Stimulated activated CD4-positive, alpha-beta T cell treated with anti-CD3 and anti-CD28 coated beads, Interleukin-1b, Interleukin-23, amount 100 ng/mL, for 1 hour (primary cell): ENCODE measurements at places on chromosomes 6 and 20.

DNA sequence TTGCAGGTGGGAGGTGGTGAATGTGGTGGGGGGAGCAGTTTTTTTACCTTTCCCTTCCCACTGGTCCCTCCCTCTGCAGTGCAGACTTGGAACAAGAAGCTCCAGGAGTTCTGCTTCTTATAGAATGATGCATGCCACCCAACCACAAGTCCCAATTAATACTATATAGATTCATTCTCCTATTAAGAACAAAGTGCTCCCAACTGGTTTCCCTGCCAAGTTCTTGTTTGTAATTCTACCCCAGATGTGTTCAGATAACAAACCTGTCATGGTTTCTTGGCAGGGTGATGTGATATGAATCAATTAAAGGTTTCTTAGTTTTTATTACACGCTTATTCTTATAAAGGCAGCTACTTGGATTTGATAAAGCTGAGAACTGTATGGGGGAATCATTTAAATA is 23.9 kb downstream of the HDDC2 start:
- no peak for DNase-seq

DNA sequence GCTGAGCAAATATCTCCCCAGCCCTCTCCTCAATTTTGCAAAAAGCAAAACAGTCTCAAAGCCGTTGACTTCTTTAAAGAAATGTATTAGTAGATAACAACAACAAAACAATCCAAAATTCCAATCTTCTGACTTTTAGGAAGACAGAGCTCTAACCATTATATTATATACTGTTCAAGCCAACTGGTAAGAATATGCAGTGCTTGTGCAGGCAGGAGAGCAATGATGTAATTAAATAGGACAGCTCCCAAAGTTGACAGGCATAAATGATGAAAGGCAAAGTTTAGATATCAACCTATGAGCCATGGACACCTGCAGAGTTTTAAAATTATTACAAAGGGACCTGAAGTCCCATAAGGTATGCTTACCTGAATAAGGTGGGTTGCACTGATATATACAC is 16.6 kb upstream of the CEP85L start:
- DNase-seq = no peak

- no peak for DNase-seq
Measured at GRCh38 chr6:160253714-160254113, 4.9 kb downstream of the SLC22A2 start.

DNA sequence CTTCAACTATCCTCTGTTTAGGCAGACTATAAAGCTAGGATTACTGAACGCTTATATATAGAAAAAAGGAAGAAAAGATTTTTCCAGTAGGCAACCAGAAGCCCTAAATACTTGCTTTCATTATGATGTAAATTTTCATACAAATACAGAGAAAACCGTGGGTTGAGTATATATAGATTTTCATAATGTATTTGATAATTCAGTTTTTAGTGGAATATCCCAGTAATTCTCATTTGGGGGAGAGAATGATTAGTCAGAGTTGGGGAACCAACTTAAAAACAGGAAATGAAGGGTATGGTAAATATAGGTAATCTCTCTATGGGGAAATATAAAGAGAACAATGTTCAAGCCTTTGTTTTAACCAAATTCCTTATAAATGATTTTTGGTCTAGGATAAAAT is 154.0 kb upstream of the CITED2 start:
- no peak for DNase-seq

GRCh38 chr20:62112368-62112767 is 9.9 kb upstream of the LSM14B start:
- no peak for DNase-seq

- DNase-seq = no peak
Measured at GRCh38 chr20:45911486-45912343, at the start of gene PLTP. TSS of gene PLTP (minus strand) at chr20:45912155. CDS start at chr20:45911452, 703 bp downstream.

GRCh38 chr20:58293453-58293852 is 16.1 kb upstream of the RAB22A start:
- DNase-seq = no peak

DNA sequence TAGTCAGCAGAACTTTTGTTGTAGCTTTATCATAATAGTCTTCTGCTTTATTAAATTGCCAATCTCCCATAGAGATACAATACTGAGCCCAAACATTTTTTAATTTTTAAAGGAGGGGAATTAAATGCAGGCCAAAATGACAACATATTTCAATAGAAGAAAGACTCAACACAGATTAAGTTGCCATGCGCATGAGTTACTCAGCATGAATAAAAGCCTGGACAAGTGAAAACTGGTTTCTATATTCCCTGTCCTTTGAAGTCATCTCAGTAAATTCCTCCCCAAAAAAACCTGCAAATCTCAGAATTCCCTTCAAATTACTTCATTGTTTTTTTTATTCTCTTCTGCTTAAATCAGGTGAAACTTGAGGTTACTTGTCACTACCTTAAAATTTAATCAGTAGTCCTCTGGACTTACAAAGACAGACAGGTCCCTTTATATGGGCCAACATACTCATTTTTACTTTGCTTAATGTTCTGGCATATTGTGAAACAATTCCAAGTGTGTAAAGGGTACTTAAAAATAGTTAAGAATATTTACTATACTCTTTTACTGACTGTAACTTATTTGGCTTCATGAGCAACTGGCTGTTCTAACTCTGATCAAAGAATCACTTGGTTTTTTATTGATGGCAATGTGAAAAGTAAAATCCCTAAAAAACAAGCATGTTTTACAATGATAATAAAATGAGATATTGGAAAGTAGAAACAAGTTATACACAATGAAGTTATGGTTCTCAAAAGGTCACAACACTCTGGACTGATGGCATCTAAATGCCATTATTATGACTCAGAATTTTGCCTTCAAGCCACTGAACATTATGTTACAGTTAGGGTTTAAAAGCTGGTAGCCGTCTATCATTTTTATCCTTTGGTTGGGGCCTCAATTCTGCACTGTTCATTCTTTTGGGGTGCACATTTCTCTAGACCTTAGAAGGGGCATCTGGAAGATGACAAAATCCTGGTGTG is 49.9 kb upstream of the COL21A1 start:
- DNase-seq = no peak

- DNase-seq = no peak
Measured at GRCh38 chr20:43899274-43900120, 15.2 kb upstream of the TOX2 start.

DNA sequence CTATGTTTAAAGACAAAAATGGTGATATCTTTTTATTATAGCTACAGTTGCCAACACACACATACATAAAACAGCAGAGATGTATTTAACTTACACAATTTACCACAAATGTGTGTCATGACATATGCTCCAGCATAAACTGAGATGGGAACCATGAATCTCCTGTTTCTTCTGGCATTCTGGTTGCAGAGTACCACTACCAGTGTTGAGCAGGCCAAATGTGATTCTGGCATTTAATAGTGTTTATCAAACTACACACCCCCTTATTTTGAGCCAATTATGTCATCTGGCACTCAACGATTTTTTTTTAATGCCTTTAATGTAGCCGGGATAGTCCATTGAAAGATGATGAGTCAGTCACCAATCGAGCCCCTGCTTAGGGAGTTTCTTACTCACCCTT is 59.0 kb upstream of the TPD52L1 start:
- no peak for DNase-seq

GRCh38 chr6:64505312-64505711 is 869.7 kb downstream of the PHF3 start:
- DNase-seq = no peak

- DNase-seq = no peak
Measured at GRCh38 chr20:53981752-53982437, 88.5 kb downstream of the BCAS1 start.

DNA sequence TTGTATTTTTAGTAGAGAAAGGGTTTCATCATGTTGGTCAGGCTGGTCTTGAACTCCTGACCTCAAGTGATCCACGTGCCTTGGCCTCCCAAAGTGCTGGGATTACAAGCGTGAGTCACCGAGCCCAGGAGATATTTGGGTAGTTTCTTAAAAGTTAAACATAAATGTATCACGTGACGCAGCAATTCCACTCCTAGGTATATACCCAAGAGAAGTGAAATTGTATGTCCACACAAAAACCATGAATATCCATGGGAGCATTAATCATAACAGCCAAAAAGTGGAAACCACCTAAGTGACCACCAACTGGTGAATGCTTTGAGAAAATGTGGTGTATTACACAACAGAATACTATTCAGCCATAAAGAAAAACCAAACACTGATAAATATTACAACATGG is 164.8 kb downstream of the MRPL14 start:
- DNase-seq = no peak

DNA sequence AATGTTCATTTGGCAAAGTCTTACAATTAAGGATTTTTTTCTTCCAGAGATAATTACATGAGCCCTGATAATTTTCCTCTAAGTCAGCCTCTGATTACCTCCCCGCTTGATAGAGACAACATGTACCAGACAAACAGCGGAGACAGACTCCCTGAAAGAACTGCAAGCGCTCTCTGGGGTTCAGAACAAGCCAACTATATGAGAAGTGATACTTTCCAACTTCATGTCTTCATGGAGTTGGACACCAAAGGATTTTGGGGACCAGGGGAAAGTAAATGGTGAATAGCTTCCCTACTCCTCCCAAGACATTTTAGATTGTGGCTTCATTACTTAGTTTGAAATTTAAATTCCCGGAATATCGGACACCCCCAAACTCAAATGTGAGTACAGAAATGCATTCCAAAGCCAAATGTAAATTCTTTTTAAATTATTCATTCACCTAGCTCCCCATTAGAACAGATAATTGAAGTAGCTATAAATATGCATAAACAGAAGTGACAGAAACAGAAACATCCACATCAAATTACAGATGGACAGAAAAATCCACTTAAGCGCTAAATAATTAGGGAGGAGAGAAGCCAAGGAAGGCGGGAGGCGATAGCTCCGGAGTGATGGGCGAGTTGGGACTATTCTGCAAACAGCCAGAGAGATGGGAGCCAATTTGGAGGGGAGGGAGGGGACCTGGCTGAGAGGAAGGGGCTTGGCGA is 129.7 kb upstream of the AKAP12 start:
- no peak for DNase-seq

- DNase-seq = no peak
Measured at GRCh38 chr20:32052778-32053362, 828 bp downstream of the HCK start.

DNA sequence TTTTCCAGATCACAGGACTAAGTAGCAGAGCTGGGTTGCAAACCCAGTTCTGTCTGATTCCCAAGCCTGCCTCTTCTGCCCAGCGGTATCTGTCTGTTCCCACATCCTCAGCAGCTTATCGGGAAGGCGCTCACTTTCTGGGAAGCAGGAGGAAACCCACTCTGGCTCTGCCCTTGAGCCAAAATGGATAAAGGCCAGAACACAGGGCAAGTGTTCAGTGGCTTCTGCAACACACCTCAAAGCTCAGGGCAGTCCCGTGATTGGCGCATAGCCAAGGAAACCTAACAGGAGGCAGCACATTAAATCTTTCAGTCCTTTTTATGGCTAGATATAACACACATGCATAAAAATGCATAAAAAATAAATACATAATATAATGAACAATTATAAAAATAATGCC is 262.2 kb downstream of the NRN1 start:
- DNase-seq = no peak

- no peak for DNase-seq
Measured at GRCh38 chr6:170221753-170222400, 69.0 kb downstream of the DLL1 start.

DNA sequence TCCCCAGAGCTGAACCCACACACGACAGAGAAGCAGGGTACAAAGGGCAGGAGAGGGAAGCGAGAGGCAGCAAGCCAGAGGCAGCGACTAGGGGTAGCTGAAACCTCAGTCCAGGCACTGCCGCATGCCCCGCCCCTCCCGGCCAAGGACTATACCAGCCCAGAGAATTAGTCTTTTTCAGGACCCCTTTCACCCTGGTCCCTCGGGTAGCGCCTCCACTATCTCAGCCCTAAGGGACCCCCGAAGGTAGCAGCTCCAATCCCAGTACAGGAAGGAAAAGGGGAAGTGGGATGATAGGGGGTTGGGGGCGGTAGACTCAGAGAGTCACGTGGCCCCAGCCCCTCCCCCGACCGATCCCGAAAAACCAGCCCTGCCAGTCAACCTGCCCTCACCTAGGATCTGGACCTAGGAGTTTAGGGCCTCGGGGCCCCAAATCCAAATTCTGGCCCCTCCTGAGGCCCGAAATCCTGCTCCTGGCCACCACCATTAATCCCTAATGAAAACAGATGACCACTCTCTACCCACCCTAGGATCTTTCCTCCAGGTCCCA is 1.3 kb downstream of the RGL2 start:
- no peak for DNase-seq

DNA sequence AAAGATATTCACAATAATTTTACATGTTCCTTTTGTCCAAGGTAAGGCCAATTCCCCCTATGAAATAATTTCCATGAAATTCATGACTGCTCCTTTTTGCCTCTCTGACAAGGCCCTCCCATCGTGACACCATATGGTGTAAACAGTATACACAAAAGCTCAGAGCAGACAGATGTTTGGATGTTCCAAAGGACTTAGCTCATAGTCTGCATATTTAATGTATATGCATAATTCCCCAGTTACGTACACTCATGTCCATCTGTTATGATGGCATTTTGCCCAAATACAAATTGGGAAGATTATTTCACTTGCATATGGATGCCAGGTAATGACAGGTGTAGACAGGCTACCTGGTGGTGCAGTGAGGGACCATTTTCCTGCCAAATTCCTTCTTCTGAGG is 376.5 kb downstream of the KHDRBS2 start:
- no peak for DNase-seq

DNA sequence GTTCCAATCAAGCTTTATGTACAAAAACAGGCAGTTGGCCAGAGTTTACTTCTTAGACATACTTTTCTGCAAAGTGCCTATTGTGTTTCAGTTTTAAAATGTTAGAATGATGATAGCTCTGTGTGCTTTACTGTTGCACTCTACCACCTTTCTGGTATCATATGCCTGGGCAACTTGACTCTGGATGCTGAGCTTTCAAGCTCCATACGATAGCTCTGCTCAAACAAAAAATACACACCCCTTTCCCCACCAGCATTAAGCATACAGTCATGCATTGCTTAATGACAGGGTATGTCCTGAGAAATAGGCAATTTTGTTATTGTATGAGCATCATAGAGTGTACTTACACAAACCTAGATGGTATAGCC is 123.1 kb downstream of the RCAN2 start:
- no peak for DNase-seq

- no peak for DNase-seq
Measured at GRCh38 chr6:83096791-83097190, 29.3 kb downstream of the DOP1A start.

GRCh38 chr20:36601540-36601939 is 4.0 kb upstream of the RAB5IF start:
- no peak for DNase-seq

DNA sequence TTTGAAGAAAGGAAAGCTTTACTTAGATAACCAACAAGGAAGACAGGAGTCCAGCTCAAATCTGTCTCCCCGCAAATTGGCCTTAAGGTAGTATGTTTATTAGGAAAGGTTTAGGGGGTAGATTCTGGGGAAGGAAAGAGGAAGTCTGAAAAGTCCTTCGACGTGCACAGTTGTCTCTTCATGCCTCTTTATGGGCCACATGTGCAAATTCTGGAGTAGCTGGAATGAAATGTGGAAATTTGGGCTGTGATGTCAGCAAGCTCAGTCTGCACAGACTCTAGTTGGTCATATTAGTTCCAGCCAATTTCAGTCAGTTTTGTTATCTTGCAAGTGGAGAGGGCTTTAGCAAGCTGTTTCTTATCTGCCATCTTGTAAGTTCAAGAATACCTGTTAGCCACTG is 50.1 kb downstream of the NUP153 start:
- DNase-seq = no peak
